NCI-H1694 (cell line): ENCODE measurements at places on chromosomes 1 and 21.

- DNase-seq, result no peak
Measured at GRCh38 chr21:16305686-16306085, 575.9 kb downstream of the USP25 start.

GRCh38 chr1:165063181-165063965 is 293.1 kb downstream of the LMX1A start:
- DNase-seq, result no peak

- DNase-seq, result peak; percentile 84
Measured at GRCh38 chr1:67561704-67562113, 123.3 kb upstream of the GADD45A start.

GRCh38 chr1:167083871-167084270 is 6.3 kb downstream of the GPA33 start:
- DNase-seq, result no peak

DNA sequence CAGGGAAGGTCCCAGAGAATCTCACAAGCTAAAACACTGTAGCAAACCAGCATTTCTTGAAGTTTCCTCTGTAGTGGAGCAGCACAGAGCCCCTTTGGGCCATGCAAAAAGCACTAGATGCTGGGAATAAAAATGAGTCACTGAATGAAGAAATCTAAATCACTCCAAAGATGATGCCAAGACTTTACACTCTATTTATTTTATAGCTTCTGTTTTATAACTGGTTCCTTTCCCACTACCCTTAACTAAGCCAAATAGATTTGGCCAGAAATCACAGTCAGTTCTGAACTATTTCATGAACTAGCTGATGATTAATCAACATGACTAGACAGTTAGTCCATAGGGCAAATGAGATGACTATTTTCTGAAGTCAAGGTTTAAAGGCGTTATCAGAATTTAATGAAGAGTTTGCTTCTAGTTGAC is 89.5 kb downstream of the SCMH1 start:
- DNase-seq, result no peak

GRCh38 chr1:37392051-37392450 is 82.3 kb upstream of the ZC3H12A start:
- no peak for DNase-seq

- DNase-seq, result no peak
Measured at GRCh38 chr1:213693864-213694263, 293.9 kb upstream of the PROX1 start.

GRCh38 chr1:35936838-35937237 is 5.9 kb downstream of the AGO3 start:
- no peak for DNase-seq

GRCh38 chr1:36014722-36015220 is 69.1 kb upstream of the TEKT2 start:
- no peak for DNase-seq
